ENCODE measurements at places on chromosomes 7 and 10. TPM values are rescaled to one million over a fixed set of nuclear protein-coding genes. Genes with fewer than 3 reads are reported as not detected.

DNA sequence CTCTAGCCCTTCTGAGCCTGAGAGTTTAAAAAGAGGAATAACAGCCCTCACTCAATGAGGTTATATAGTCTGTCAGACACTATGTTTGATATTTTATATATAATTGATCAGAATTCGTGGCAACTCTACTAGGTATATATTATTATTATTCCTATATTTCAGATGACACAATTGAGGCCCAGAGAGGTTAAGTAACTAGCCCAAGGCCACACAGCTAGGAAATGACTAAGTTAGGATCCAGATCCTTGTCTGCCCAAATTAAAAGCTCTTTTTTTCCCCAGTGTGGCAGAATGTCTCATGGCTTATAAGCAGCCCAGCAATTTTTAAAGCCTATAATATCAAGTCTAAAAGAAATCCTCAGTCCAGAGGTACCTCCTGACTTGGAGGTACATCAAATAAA is 1119.9 kb upstream of the AUTS2 start:
- no peak overlapping the region for H3K4me3 ChIP-seq
- H3K27me3 ChIP-seq, result peaks cover 17% of the 10 kb centered on the region
- H3K4me1 ChIP-seq, result no peaks in the 10 kb centered on the region
- no peak overlapping the region for H3K27ac ChIP-seq
- DNase-seq, result no peak
- H3K36me3 ChIP-seq, result no peaks in the 10 kb centered on the region

DNA sequence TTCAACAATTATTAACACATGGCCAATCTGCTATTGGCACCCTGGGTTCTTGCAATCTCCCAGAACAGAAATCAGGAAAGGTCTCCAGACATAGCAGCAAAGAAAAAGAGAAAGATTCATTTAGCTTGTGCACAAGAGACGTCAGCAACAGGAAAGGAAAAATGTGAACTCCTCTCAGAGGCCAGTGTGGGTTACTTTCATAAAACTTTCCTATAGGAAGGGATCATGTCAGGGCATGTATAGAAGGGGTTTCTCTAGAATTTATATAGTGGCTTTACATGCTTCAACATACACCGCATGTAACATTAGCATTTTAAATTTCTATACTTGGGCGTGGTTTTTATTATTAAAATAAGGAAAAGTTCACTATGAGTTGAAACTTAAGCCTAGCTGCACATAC is 725.1 kb downstream of the SORCS1 start:
- no peak overlapping the region for H3K4me3 ChIP-seq
- H3K4me1 ChIP-seq, result no peaks in the 10 kb centered on the region
- H3K27ac ChIP-seq, result no peak overlapping the region
- DNase-seq, result no peak
- no peaks in the 10 kb centered on the region for H3K27me3 ChIP-seq

The MYOZ1 gene
- 0.78 TPM for total RNA-seq

DNA sequence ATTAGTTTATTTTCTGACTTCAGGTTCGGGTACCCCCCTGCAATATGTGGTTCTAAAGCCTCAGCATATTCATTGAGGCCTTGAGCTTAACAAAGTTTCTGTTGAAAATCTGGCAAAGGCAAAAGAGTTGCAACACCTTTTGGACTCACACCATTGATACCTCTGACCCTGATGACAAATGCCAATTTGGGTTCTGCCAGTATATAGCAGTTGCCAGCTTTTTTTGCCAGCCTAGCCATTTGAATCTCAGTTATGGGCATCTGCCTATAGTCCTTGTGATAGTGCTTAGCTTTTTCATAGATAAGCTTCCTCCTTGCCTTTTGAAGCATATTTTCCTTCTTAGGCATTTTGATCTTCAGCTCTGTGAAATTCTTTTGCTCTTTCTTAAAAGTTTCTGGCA is 31.9 kb downstream of the LIPJ start:
- DNase-seq, result no peak
- H3K4me3 ChIP-seq, result no peak overlapping the region
- no peaks in the 10 kb centered on the region for H3K36me3 ChIP-seq
- H3K4me1 ChIP-seq, result no peaks in the 10 kb centered on the region

The VAX1 gene
- 3.2 TPM for total RNA-seq

DNA sequence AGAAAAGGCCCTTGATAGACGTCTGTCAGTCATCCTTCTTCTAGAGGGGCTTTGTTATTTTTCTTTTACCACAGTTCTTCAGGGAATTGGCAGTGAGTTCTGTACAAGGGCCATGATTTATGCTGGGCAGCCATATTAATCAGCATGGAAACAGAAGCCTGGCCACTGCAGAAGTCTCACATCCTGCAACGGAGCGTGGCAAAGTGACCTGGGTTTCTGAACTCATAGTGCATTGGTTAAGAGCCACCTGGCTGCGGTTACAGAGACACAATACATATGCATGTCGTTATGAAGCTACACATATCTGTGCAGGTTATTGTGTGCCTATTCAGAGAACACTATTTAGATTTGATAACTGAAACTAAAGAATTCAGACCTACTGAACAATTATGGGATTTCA is 419.4 kb upstream of the CELF2 start:
- no peak overlapping the region for H3K27ac ChIP-seq
- H3K36me3 ChIP-seq, result no peaks in the 10 kb centered on the region
- no peaks in the 10 kb centered on the region for H3K27me3 ChIP-seq

DNA sequence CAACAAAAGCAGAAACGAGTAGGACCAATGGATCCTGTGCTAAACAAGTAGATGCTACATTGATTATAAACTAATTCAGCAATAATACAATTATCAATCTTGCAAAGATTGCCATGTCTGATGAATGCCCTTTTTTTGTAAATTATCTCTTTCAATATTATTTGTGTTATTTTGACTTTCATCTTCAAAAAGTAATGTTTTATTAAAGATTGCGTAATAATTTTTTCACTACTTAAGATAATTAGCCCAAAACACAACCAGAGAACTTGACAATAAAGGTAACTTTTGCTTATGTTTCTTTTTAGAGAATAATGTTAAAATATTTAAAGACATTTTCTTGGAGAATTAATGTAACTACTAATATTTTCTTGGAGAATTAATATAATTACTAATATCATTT is 553.8 kb upstream of the VSTM2A start:
- no peak overlapping the region for H3K4me3 ChIP-seq
- no peaks in the 10 kb centered on the region for H3K36me3 ChIP-seq
- no peak overlapping the region for H3K27ac ChIP-seq
- DNase-seq, result no peak
- H3K4me1 ChIP-seq, result no peaks in the 10 kb centered on the region
- no peaks in the 10 kb centered on the region for H3K27me3 ChIP-seq

DNA sequence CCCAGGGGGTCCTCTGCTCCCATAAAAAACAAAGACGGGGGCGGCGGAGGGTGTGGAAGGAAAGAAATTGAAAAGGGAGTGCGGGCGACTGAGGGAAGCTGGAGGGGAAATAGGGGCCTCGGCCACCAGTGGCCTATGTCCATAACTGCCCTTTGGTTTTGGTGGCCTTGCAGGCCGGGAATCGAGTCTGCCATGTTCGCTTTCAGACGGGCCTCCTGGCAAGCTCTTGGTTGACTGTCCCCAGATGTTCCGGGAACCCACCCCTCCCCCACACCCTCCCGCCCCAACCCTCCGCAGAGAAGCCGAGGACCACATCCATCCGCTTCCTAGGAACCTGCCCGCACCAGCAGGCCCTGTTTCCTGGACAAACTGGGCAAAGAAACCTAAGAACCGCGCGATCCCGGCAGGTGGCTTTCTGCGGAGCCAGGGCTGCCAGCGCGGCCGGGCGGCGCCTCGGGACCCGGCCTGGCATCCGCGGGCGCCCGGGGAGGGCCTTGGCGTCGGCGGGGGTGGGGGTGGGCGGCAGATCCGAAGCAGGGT is 20.0 kb upstream of the GATA3 start:
- H3K4me3 ChIP-seq, result no peak overlapping the region
- no peak overlapping the region for H3K27ac ChIP-seq
- peaks cover 82% of the 10 kb centered on the region for H3K27me3 ChIP-seq
- H3K4me1 ChIP-seq, result peaks cover 11% of the 10 kb centered on the region
- DNase-seq, result no peak

The BHLHA15 gene
- total RNA-seq, result not detected

The VKORC1L1 gene
- 23.1 TPM for total RNA-seq

The AMZ1 gene
- 5.8 TPM for total RNA-seq

DNA sequence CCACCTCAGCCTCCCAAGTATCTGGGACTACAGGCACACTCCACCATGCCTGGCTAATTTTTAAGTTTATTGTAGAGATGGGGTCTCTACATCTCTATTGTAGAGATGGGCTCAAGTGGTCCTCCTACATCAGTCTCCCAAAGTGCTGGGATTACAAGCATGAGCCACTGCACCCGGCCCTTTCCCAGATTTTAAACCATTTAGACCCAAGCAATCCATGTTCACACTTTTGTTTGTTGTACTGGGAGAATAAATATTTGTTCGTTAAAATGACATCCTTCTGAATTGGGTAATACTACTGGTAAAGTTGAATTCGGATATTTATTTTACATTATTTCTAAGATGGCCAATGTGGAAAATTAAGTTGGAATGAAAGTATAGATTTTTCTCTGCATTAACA is 52.7 kb downstream of the MINPP1 start:
- peaks cover 17% of the 10 kb centered on the region for H3K36me3 ChIP-seq
- DNase-seq, result no peak
- no peak overlapping the region for H3K27ac ChIP-seq
- no peaks in the 10 kb centered on the region for H3K27me3 ChIP-seq
- no peak overlapping the region for H3K4me3 ChIP-seq

The CHN2 gene
- total RNA-seq, result 0.64 TPM

GRCh38 chr7:20825555-20825954 is 38.9 kb upstream of the SP8 start:
- no peak for DNase-seq
- no peaks in the 10 kb centered on the region for H3K27me3 ChIP-seq
- H3K27ac ChIP-seq, result no peak overlapping the region
- H3K4me3 ChIP-seq, result no peak overlapping the region
- H3K4me1 ChIP-seq, result no peaks in the 10 kb centered on the region

The DMBT1 gene
- 0.08 TPM for total RNA-seq

GRCh38 chr7:121003986-121004685 is 15.6 kb downstream of the CPED1 start:
- no peak overlapping the region for H3K27ac ChIP-seq
- H3K4me3 ChIP-seq, result no peak overlapping the region
- no peak for DNase-seq
- H3K27me3 ChIP-seq, result peaks cover 2% of the 10 kb centered on the region
- peaks cover 40% of the 10 kb centered on the region for H3K4me1 ChIP-seq
- H3K36me3 ChIP-seq, result no peaks in the 10 kb centered on the region

DNA sequence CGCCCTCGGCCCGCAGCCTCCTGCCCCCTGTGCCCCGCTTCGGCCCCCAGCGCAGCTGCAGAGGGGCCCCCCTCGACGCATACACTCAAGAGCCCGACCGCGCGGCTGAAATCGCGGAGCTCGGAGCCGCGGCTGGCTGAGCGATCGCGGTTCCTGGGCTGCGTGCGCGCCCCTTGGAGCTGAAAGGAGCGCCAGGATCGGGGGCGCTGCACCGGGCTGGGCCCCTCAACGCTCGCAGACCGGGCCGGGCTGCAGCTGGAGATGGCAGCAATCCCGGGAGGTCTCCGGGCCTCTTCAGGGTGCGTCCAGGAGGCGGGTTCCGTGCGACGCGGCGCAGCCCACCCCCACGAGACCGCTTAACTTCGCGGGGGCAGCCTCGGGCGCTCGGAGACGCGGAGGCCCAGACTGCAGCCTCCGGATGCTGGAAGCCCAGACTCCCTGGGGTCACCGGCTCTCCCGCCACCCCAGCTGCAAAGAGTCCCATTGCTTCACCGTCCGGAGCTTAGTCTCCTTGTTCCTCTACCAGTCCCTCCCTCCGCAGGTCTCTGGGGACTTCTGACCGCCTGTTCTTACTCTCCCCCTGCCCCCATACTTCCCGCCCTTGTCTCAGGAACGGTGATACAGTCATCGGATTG is 73.0 kb upstream of the LRRC4 start:
- peak overlapping the region; percentile 54 for H3K4me3 ChIP-seq
- H3K27ac ChIP-seq, result no peak overlapping the region
- peaks cover 17% of the 10 kb centered on the region for H3K27me3 ChIP-seq
- no peak for DNase-seq

DNA sequence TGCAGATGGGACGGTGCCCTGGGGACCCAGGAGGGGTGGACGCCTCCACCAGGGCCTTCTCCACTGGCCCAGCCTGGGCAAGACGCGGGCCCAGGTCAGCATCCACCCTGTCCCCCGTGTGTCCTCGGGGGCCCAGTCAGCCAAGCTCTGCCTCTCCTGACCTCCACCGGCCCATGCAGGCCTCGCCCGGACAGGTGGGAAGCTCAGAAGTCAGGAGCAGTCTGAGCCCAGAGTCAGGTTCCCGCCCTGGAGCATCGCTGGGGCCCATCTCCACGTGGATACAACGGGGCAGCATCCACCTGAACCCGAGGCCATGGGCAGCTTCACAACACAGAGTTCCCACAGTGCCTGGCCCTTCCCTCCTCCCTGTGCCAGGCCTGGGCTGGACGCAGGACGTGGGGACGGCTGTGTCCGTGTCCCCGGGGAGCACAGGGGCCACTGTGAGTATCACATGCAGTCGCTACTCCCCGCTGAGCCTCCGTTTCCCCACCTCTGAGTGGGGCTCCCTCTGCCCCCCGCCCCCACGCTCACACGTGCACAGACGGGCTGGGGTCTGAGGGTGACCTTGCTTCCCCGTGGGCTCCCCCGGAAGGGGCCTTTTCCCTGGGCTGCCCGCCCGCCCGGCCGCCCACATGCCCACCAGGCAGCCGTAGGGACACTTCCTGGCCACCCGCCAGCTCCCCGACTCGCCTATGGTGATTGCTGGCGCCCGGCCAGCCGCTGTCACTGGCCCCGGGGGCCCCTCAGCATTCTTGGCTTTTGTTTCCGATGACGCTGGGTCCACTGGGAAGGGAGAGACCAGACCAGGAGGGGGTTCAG is 64.3 kb downstream of the PDGFA start:
- H3K27ac ChIP-seq, result peak overlapping the region; percentile 50
- no peak overlapping the region for H3K4me3 ChIP-seq
- no peaks in the 10 kb centered on the region for H3K36me3 ChIP-seq
- DNase-seq, result peak; percentile 94
- peaks cover 49% of the 10 kb centered on the region for H3K4me1 ChIP-seq

The SEMA4G gene
- total RNA-seq, result 6.3 TPM

The ABCA13 gene
- 1.1 TPM for total RNA-seq

The ADAM12 gene
- 45.6 TPM for total RNA-seq

- H3K4me3 ChIP-seq, result no peak overlapping the region
- peaks cover 31% of the 10 kb centered on the region for H3K27me3 ChIP-seq
- no peaks in the 10 kb centered on the region for H3K4me1 ChIP-seq
- no peak for DNase-seq
- no peaks in the 10 kb centered on the region for H3K36me3 ChIP-seq
Observed at GRCh38 chr7:45229156-45229920, 71.7 kb downstream of the RAMP3 start.

All from osteocyte (in vitro differentiated cells).